ENCODE measurements at places on chromosomes 12 and 14. TPM values are rescaled to one million over a fixed set of nuclear protein-coding genes. Genes with fewer than 3 reads are reported as not detected.

The DUSP16 gene
- 19.5 TPM for total RNA-seq

The PDE3A gene
- 27.4 TPM for total RNA-seq

The PLEKHD1 gene
- not detected for total RNA-seq

The FGF23 gene
- not detected for total RNA-seq

The NTN4 gene
- 105 TPM for total RNA-seq

The SYCP3 gene
- total RNA-seq: 0.25 TPM

All from endothelial cell of umbilical vein (primary cell).